ENCODE measurements at places on chromosomes 2 and 18.

GRCh38 chr2:154794406-154794805, 95.9 kb downstream of the KCNJ3 start:
- no peak overlapping the region for H3K4me3 ChIP-seq
- H3K4me1 ChIP-seq: no peaks in the 10 kb centered on the region
- no peaks in the 10 kb centered on the region for H3K27me3 ChIP-seq
- H3K27ac ChIP-seq: no peak overlapping the region

DNA sequence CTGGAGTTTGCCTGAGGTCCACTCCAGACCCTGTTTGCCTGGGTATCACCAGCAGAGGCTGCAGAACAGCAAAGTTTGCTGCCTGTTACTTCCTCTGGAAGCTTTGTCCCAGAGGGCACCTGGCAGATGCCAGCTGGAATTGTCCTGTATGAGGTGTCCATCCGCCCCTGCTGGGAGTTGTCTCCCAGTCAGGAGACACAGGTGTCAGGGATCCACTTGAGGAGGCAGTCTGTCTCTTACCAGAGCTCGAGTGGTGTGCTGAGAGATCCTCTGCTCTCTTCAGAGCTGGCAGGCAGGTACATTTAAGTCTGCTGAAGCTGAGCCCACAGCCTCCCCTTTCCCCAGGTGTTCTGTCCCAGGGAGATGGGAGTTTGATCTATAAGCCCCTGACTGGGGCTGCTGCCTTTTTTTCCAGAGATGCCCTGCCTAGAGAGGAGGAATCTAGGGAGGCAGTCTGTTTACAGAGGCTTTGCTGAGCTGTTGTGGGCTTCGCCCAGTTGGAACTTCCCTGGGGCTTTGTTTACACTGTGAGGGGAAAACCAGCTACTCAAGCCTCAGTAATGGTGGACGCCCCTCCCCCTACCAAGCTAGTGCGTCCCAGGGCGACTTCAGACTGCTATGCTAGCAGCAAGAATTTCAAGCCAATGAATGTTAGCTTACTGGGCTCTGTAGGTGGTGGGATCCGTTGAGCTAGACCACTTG, 34.7 kb downstream of the TFPI start:
- H3K4me3 ChIP-seq: no peak overlapping the region
- no peak overlapping the region for H3K27ac ChIP-seq
- H3K27me3 ChIP-seq: no peaks in the 10 kb centered on the region

DNA sequence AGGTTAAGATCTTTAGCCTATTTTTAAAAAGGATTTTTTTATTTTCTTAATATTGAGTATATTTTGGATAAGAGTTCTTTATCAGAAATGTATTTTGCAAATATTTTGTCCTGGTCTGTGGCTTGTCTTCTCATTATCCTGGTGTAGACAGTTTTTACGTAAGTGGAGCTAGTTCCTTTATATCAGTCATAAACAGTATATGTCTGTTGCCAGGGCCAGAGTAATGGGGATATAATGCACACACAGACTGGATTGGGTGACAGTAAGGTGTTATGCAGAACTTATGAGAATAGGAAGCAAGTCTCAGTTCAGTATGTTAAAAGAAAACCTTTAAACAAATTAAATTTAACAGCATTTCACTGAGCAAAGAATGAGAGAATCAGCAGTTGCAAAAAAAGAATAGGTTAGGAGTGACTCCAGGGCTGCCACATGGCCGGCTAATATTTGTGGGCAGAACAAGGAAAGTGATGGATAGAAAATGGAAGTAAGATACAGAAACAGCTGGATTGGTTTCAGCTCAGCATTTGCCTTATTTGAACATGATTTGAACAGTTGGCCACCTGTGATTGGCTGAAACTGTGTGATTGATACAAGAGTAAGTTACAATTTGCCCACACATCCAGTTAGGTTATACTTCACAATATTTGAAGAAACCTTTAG, 61.1 kb upstream of the ZNG1B start:
- no peak for DNase-seq
- H3K27me3 ChIP-seq: no peaks in the 10 kb centered on the region
- H3K27ac ChIP-seq: no peak overlapping the region
- no peaks in the 10 kb centered on the region for H3K36me3 ChIP-seq
- H3K4me3 ChIP-seq: no peak overlapping the region
- H3K4me1 ChIP-seq: peaks cover 9% of the 10 kb centered on the region

- H3K4me1 ChIP-seq: no peaks in the 10 kb centered on the region
- H3K27me3 ChIP-seq: no peaks in the 10 kb centered on the region
- no peak overlapping the region for H3K27ac ChIP-seq
Measured at GRCh38 chr18:55605733-55606338, 17.8 kb upstream of the TCF4 start.

- H3K4me1 ChIP-seq: no peaks in the 10 kb centered on the region
- H3K27me3 ChIP-seq: no peaks in the 10 kb centered on the region
- no peak overlapping the region for H3K27ac ChIP-seq
- no peaks in the 10 kb centered on the region for H3K36me3 ChIP-seq
Measured at GRCh38 chr2:168510125-168510756, 54.2 kb downstream of the CERS6 start.

Measured in SJCRH30 (cell line).